ENCODE measurements at places on chromosomes 7 and 10.

- DNase-seq: peak; percentile 95
Measured at GRCh38 chr10:15168786-15169554, 477 bp upstream of the NMT2 start.

DNA sequence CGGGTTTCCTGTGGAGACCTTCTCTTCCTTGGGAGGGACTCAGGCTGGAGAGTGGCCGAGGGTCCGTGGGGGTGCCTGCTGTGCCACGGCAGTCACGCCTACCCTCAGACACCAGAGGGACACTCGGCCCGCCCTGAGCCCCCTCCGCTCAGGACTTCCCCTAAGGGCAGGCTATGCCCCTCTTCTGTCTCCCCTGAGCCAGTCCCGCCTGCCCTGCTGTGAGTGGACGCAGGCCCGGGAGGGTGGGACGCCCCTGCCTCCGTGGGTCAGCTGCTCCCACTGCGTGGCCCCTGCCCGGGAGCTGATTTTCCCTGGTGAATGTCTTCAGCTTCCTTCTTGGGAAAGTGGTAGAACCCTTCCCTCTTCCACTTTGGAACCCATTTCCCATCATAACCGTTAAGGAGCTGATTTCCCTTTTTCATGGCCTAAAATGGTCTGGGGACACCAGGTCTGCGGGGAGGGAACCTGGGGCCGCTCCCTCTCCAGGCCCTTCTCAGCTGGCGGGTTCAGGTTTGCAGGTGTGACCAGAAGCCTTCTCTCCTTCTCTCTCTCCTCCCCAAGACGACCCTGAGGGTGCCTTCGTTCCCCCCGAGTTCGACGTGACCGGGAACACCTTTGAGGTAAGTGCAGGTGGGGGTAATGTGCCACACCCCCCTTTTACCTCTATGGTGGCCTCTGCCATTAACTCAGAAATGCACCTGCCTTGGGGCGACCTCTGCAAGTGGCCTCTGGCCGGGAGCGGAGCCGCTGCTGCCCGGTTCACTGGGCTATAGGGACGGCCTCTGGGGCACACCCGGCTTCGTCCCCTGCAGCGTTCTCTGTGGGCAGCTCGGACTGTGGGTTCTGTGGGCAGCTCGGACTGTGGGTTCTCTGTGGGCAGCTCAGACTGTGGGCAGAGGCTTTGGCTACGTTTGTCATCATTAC, 7.9 kb downstream of the KNDC1 start:
- DNase-seq: no peak

DNA sequence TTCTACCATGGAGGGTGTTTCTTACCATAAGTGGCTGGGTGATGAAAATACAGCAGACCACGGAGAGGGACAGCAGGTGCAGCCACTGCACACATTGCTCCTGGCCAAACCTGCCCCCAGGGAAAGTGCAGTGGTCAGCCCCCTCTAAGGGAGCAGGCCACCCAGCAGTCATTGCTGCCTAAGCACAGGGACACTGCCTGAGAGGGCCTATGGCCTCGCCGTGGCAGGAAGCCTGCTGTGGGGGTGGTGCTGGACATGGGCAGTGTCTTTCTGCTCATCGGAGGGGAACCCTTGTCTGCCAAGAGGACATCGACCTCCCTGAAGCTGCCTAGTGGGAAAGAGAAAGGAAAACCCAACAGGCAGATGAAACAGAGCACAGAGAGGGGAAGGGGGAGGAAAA, 118.3 kb downstream of the PKD1L1 start:
- no peak for DNase-seq

- no peak for DNase-seq
Measured at GRCh38 chr10:79403441-79404230, 41.8 kb downstream of the ZCCHC24 start.

- peak; percentile 11 for DNase-seq
Measured at GRCh38 chr10:27369880-27370279, 129.3 kb upstream of the ACBD5 start.

DNA sequence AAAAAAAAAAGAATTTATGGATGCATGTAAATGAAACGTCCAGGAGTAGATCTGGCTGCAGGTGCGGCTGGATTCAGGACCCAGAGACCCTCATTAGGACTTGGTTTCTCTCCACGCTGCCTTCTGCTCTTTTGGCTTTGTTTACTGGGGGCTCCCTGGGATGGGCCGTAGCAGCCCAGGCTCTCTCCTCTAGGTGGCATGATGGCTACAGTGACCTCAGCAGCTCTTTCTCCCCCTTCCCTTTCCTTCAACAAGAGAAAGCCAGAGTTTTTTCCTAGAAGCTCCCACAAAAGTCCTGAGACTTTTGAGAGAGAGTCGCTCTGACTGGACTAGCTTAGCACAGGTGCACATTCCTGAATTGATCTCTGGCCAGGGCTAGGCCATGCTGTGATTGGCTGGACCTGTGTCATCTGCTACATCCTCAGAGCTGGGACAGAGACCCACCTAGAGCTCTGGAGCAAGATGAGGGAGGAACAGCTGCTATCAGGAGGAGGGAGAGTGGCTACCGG, 67.8 kb upstream of the PDCD4 start:
- DNase-seq: peak; percentile 67
